ENCODE measurements at places on chromosomes 5 and 9.

- DNase-seq = no peak
Measured at GRCh38 chr9:3848445-3849114, 322.8 kb upstream of the RFX3 start.

DNA sequence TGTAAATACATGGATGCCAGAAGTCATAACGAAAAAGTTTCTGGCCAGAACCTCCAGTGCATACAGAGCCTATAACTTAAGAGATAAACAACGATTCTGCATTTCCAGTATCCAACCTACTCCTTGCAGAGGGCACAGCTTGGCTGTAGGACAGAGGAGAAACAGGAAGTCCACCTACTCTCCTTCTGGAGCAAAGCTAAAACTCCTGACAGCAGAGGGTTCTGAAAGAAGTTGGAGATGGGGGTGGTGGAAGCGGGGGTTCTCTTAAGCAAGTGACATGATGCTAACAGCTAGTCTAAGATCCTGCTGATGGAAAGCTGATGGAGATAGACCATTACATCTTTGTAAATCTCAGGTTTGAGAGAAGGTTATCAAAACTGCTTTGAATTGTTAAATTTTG is 35.5 kb upstream of the CTNNAL1 start:
- no peak for DNase-seq

DNA sequence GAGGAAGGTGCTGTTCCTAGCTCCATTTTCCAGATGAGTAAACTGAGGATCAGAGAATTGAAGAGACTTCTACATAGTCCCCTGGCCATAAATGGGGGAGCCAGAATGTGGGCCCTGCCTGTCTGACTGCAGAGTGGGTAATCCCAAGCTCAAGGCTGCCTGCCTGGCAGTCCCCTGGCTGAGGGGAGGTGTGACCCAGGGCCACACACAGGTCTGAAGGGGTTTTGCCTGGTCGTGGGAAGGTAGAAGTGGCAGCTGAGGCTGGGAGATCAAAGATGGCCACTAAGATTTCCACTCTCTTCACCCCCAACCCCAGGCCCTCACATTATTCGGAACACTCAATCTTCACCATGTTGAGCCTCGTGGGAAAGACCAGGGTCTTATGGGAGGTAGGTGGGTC is 176.3 kb downstream of the MACROH2A1 start:
- DNase-seq = no peak

DNA sequence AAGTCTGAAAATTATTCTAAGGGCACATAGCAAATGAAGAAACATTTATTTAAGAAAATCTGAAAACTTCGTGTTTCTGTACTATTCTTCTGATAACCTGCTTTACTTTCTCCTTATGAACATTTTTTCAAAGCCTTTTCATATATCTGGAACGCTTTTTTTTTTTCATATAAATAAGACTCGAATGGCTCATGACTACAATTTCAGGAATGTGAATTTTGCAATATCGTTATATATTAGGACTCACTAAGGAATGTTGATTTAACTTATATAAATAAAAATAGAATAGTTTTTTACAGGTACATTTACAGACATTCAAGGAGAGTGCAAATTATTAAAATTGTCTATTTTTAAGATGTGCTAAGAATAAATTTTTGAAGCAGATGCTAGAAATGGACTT is 42.9 kb downstream of the GPBP1 start:
- no peak for DNase-seq

GRCh38 chr5:17743580-17744435 is 109.5 kb downstream of the TAF11L14 start:
- DNase-seq = no peak
